ENCODE measurements at places on chromosomes 11 and 22.

DNA sequence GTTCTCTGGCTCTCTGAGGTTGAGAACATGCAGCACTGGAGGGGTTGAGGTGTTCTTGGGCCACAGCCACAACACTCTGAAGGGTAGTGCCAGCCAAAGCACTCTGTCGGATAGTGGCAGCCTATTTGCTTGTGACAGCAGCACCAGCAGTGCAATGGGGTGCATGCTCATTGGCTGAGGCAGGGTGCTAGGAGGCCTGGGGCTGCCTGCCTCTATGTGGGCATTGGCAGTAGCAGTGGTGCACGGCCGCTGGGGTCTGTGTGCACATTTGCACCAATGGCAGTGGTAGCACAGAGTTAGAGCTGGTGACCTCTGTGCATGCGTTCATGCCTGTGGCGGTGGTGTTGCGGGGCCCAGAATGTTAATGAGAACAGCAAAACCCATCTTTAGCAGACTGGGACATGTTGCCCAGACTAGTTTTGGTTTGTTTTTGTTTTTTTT, 25.4 kb downstream of the PI4KA start:
- no peak for DNase-seq

DNA sequence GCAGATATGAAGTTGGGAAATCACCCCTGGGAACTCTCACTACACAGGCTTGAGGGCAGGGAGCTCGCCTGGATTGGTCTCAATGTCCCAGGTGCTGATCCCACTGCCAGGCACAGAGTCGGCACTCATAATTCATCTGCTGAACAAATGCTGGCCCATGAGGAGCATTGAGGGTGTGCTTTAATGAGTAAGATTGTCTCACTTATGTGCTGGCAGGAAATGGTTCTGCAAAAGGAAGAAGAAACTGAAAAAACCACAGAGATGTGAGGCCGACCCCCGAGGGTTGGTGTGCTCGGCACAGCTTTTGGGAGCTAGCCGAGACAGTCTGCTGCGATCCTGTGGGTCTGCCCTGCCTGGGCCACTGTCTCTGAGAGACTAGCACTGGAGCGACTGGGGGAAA, 9.4 kb downstream of the PLAAT2 start:
- no peak for DNase-seq

- no peak for DNase-seq
These were observed 141.4 kb downstream of the PARVA start for GRCh38 chr11:12518606-12519385.

- no peak for DNase-seq
These were observed 93.0 kb downstream of the UVRAG start for GRCh38 chr11:75907906-75908527.

DNA sequence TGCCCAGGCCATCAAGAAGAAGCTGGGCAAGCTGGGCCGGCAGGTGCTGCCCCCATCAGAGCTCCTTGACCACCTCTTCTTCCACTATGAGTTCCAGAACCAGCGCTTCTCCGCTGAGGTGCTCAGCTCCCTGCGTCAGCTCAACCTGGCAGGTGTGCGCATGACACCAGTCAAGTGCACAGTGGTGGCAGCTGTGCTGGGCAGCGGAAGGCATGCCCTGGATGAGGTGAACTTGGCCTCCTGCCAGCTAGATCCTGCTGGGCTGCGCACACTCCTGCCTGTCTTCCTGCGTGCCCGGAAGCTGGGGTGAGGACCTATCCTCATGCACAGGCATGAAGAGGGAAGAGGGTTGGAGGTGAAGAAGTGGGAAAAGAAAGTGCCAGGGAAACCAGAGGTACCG, 5.3 kb upstream of the NHERF4 start:
- DNase-seq: no peak

DNA sequence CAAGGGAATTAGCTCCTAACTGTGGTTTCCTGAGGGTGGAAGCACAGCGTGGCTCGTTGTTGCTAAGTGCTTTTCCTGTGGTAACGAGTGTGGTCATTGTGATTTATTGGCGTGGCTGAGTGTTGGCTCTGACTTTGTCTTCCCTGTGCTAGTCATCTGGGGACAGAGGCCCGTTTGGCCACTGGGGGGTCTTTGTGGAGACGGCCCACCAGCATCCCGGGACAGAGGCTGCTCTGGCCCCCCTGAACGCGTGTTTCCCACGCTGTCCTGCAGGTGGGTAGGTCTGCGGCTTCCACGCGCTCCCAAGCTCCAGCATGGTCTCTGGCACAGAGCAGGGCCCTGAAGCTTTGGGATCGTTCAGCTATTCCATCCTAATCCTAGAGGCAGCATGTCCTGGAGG, 1040.0 kb downstream of the TBC1D22A start:
- no peak for DNase-seq

Measured in ovary (tissue), 10 donors.